Inflammatory macrophage treated with lipopolysaccharide for 1 hour (primary cell): ENCODE measurements at places on chromosomes 5 and 9.
A peak's percentile ranks its signal among the peaks of the same experiment; 100 is the strongest.

GRCh38 chr5:162956570-162956969 is 480.8 kb upstream of the CCNG1 start:
- no peak for DNase-seq

GRCh38 chr9:130608554-130609134 is 29.3 kb downstream of the FUBP3 start:
- DNase-seq: no peak

- DNase-seq: no peak
Observed at GRCh38 chr9:98572054-98572627, 136.6 kb downstream of the GABBR2 start.

- DNase-seq: no peak
Observed at GRCh38 chr5:167708449-167708848, 583.0 kb upstream of the WWC1 start.

GRCh38 chr9:127395497-127396252 is 1.3 kb upstream of the SLC2A8 start:
- DNase-seq: peak; percentile 37

- DNase-seq: no peak
Observed at GRCh38 chr5:15731699-15732098, 231.7 kb downstream of the FBXL7 start.
